ENCODE measurements at places on chromosomes 3 and 15. TPM values are rescaled to one million over a fixed set of nuclear protein-coding genes. Genes with fewer than 3 reads are reported as not detected.

Gene CCDC71
- total RNA-seq = 23.4 TPM

Gene GOLGA8R
- 5.1 TPM for total RNA-seq

Gene TMEM62
- 26.2 TPM for total RNA-seq

Gene CDHR4
- 9.6 TPM for total RNA-seq

Gene PTH1R
- 14.5 TPM for total RNA-seq

Gene PATL2
- 4.5 TPM for total RNA-seq

DNA sequence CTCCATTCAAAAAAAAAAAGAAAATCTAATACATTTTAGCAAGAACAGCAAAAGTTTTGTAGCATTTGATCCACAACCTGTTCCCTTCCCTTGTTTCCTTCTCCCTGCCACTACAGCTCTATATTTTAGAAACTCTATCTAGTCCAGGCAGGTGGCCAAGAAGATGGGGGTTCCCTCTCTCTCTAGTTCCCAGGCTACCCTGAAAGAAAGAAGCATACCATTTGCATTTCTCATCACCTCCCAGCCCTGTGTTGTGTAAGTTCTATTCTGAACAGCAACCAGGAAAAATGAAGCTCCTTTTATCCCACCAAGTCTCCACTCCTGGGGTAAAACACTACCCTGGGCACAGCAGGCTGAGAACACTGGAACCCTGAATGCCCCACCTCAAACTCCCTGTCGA, 100.0 kb downstream of the PCCB start:
- DNase-seq = no peak

- DNase-seq = no peak
These were observed 96.0 kb upstream of the TLE3 start for GRCh38 chr15:70193734-70194133.

- DNase-seq = no peak
These were observed 371.6 kb upstream of the ZNF385D start for GRCh38 chr3:22122567-22122966.

DNA sequence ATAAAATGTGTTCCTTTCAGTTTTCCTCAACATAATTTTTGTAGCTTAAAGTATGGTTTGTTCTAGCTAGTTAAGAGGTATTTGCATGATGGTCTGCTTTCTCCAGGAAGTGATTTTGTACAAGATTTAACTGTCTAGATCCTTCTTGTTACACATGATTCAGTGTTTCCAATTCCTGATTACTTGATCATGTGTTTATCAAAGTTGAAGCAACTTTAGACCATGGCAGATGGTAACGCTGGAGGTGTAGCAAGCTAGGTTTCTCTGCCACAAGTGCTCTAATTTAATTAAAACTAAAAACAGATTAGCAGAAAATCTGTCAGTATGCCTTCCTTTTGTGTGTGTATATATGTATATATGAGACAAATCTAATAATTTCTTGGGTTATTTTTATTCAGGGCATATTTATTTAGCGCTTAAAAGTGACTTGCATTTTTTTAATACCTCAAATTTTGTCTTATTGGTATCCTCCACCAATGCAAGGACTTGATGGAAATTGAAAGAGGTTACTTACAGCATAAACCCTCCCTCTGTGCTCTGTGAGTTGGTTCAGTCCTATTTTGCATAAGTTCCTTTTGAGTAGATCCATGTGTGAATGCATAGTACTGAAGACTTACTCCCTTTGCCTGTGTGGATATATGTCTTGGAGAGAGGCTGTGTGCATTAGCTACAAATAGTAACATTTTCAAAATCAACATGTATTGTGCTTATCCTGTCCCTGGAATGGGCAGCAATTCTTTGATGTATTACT, 157.3 kb upstream of the CGNL1 start:
- no peak for DNase-seq

GRCh38 chr3:16932877-16933276, 48.1 kb downstream of the PLCL2 start:
- no peak for DNase-seq

DNA sequence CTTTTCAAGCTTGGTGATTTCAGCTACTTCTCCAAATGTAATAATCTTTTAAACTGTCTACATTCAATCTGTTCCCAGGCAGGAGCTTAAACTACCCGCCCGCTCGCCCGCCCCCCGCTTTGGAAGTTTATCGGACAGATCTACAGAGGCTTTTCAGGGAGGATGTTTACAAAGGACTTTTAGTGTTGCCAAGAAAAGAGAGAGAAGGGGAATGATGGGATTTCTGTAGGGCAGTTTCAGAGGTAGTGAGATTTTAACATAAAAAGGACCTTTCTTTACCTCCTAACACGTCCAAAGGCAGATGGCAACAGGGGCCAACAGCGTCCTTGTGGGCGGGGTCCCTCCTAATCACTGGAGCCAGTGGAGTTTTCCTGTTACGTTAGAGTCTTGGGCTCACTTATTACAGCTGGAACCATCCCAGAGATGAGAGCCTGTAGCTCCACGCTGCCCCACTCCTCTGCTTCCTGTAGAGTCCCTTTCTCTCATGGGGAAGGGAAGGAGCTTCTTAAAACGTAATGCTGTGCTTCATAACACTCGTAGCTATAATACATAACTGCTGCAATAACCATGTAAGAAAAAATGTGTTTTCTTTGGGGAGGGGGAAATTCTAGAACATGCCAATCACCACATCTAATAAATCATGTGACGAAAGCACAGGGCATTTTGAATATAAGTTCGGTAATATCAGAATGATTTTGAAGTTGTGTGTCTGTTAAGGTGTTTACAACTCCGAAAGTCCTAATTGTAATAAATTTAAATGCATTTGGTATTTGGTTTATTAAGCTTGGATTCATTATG, 30.9 kb downstream of the HES1 start:
- DNase-seq = no peak

GRCh38 chr3:39292961-39293360, 13.1 kb upstream of the CX3CR1 start:
- no peak for DNase-seq

DNA sequence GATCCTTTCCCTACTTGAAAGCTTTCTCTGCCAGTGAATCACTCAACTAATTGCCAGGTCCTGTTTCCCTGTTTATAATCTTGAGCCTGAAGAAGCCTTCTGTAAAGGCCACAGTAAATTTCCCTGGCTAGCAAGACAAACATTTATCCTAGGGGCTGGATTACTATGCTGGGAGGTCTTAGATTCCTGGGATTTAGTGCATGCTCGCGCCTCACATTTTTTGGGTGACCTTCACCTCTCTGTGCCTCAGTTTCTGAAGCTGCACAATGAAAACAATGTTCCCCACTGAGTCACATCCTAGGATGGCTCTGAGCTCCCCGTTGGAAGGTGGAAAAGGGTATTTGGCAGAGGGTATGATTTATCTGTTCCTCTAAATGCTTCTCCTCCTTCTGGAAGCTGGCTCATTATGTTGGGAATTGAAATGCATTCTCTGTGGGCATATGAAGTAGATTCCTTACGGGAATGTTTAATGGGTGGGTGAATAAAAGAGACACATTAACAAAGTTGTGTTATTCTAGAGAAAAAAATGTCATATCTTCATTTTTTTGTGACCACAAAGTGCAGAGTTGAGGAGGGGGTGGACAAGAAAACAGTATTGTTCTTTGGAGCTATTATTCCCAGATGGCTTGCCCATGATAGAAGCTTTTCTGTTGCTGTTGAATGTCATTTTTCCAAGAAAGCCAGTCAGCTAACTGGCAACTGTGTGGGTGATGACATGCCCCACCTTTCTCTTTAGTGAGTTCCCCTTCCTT, 32.4 kb downstream of the LSM3 start:
- no peak for DNase-seq

DNA sequence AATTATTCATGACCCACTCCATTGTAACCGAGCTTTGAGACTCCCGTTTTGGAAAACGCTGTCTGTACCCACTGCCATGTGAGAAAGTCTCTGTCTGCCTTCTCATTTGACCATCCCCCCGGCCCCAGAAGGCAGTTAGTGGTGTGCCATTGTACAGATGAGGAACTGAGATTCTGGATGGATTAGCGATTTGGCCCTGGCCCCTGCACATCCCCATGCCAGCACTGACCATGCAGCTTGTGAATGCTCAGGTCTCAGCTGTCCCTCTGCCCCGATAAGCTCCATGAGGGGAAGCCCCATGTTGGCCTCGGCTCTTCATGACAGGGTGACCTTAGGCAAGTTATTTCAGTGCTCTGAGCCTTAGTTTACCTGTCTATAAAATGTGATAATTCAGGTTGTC, 153.0 kb upstream of the SMAD3 start:
- DNase-seq = no peak

DNA sequence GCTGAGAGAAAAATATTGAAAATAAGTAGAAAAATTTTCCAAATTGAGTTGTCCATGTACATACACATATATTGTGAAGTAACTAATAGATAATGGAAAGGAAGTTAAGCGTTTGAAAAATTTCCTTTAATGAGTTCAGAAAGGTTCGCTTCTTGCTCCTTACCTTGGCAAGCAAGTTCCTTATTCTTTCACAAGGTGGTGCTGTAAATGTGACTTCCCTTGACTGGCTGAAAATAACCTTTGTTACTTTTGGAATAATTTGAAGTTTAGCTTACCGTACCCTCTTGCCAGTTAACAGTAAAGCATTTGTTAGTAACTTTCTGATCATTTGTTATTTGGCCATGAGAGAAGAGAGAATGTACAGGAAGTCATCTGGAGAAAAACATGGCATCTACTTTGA, 41.6 kb downstream of the PYDC2 start:
- DNase-seq = no peak

GRCh38 chr3:185062191-185062590, 90.7 kb downstream of the C3orf70 start:
- no peak for DNase-seq

DNA sequence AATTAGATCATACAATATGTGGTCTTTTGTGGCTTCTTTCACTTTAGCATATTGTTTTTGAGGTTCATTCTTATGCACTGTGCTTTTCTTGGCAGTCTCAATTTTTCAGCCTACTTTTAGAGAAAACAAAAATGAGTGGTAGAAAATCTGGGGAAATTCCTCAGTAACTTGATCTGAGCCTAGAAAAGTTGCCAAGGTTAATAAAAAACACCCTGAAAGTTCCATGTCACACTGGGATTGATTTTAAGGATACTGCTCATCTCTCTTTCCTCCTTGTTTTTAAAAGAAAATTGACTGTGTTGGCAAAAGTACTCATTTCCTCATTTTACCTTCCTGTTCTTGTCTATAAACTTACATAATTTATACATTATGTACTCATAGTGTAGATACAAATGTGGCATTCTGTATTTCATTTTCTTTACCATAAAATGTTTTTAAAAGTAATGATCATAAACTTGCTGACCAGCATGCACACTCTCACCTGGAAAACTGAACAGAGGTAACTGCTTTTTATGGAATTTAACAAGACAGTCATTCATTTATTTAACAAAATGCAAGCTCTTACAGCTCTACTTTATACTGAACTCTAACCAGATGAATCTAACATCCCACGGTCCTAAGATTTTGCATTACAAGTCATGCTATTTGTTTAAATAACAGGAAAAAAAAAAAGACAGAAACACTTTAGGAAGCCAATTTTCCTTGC, 28.6 kb upstream of the SH3BP5 start:
- DNase-seq = no peak

DNA sequence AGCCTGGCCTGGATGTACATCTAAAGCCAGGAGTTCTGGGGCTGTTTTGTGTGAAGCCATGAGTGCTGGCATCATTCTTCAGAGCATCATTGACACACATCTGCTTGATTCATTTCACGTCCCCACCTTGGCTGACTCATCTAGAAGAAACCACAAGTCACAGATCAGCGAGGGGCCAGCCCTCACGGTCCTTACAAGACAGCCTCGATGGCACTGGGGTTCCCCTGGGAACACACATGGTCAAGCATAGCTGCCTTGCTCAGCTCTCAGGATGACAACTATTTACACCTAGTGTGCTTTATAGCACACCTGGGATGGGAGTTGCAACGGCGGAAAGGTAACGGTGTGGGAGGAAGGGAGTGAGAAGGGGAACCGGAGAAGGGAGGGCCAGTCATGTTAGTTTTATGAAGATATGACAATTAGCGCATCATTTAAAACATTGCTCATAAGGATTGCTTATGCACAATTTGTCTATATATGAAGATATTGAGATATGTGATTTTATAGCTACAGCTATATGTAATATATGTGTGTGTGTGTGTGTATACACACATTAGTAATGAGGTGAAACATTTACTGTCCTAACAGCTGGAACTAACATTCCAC, 227.1 kb downstream of the RPLP1 start:
- DNase-seq = no peak

DNA sequence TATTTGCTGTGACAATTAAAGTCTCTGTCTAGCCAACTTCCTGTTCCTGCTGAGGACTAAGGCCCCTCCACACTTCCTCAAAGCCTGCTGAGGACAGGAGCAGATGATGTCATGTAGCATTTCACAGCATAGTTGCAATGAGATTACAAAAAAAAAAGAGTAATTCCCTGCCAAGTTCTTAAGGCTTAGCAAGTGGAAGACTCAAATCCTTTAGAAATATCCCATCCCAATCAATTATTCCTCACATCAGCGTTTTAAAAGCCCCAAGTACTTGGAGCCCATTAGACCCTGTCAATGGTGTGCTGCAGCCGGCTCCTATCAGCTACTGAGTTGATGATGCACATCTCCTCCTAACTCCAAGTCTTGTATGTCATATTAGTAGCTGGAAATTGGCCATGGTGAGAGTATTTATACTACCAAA, 51.7 kb downstream of the TRANK1 start:
- no peak for DNase-seq

DNA sequence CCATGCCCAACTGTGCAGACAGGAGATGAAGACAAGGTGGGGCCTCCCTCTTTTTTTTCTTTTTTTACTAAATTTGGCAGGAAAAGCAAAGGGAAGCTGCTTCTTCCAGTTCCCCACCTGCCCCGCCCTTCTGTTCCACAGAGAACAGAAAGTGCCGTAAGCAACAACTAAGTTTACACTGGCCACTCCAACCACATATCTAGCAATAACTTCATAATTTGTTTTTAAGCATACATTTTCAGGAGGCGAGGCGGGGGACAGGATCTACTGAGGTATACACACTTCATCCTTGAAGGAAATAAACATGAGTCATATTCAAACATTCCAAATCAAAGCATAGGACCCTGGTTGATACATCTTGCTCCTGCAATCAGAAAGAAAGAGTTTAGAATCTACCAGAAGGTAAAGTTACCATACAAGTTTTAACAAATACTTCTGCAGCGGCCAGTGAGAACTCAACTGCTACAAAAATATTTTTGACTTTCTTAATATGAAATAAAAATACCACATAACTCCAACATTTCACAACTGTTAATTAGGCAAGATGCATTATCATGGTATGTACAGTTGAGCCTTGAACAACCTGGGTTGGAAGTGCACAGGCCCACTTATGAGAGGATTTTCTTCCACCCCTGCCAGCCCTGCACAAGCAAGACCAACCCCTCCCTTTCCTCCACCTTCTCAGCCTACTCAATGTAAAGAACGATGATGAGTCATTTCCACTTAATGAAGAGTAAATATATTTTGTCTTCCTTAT, 50.7 kb downstream of the FOXP1 start:
- no peak for DNase-seq
